Naive thymus-derived CD4-positive, alpha-beta T cell (primary cell): ENCODE measurements at places on chromosomes 16 and 17.
A peak's percentile ranks its signal among the peaks of the same experiment; 100 is the strongest.

GRCh38 chr17:9052921-9053320 lies 31.6 kb downstream of the NTN1 start:
- no peak for DNase-seq

DNA sequence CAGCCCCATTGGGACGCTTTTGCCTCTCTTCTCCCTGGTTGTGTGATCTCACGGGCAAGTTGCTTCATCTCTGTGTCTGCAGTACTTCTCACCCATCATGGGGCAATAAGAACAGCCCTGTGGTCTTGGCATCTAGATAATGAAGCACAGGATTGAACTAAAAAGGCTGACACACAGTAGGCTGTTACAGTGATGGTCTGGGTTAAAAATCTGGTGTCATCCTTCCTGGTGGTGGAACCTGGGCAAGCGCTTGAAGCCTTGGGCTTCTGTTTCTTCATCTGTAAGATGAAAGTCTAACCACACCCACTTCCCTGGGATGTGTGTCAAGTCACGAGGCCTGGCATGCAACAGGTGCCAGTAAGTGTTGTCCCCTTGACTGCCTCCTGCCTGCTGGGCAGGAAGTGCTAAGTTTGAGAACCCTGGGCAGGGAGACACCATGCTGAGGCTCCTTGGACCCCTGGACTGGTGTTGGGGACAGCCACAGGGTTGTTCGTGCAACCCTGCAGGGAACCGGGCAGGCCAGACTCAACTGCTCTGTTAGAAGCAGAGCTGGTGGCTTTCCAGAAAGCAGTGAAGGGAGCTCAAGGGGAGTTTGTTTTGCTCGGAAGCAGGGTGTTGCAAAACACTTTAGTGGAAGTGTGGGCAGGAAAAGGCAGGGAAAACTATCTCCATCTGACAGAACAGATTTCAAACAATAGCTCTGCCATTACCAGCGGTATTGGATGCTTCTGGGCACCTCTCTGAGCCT lies 5.9 kb upstream of the MAP2K3 start:
- DNase-seq: peak; percentile 64

GRCh38 chr16:54275956-54276355 lies 10.6 kb downstream of the IRX3 start:
- DNase-seq: no peak

DNA sequence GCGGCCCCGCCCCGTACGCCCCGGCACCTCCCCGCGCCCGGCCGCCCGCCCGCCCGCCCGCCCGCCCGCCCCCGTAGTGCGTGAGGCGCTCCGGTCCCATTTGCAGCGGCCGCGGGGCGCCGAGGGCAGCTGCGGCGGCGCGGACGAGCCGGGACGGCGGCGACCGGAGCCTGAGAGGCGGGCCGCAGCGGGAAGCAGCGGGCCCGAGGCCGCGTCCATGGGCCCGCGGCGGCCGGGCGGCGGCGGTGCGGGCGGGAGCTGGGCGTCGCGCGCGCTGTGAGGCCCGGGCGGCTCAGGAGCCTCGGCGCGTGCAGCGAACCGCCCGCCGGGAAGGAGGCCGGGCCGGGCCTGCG lies at the start of gene MPRIP:
TSS of gene MPRIP (plus strand) at position 74 of the 353 bp plus-strand sequence. CDS start 392 bp downstream, outside the sequence.
- DNase-seq: no peak

DNA sequence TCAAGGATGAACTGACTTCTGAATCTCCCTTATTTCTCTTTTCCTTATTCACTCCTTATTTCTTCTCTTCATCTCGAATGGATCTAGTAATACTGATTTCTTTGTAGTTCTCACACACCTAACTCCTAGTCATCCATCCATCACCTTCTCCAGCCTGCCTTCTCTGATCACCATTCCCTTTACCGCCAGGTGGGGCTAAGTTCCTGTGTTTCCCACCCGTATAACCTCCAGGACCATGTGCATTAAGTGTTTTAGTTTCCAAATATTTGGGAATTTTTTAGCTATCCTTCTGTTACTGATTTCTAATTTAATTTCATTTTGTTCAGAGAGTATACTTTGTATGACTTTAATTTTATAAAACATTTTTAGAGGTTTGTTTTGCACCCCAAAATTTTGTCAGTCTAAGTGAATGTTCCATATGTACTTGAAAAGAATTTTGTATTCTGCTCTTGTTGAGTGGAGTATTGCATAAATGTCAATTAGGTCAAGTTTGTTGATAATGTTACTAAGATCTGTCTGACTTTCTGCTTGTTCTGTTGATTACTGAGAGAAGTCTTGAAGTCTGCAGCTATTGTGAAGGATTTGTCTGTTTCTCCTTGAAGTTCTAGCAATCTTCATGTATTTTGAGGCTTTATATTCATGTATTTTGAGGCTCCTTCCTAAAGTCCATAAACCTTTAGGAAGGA lies 8.8 kb downstream of the BPTF start:
- DNase-seq: no peak

- DNase-seq: no peak
These were observed 515 bp downstream of the SUMO2 start for GRCh38 chr17:75182319-75182568.

DNA sequence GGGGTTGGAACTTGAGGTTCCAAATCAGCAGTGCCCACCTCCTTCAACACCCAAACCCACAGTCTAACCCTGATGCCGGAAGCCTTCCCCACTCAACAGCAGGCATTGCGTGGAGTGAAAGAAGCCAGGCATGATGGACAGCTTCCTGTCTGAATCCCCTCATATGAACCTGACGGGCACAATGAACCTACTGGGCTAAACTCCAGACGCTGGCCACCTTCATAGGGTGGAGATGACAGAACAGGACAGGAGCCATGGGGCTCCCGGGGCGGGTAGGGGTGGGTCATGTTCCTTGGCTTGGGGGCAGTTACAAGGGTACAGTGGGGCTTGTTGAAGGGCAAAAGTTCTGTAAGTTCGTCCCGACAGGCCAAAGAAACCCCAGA lies 460 bp upstream of the HSBP1 start:
- no peak for DNase-seq

- DNase-seq: no peak
These were observed 479.1 kb downstream of the SLC39A11 start for GRCh38 chr17:72613396-72613795.

- no peak for DNase-seq
These were observed 1.6 kb upstream of the DOC2B start for GRCh38 chr17:183021-183420.

GRCh38 chr16:58125781-58126335 lies 3.3 kb downstream of the CFAP20 start:
- no peak for DNase-seq

DNA sequence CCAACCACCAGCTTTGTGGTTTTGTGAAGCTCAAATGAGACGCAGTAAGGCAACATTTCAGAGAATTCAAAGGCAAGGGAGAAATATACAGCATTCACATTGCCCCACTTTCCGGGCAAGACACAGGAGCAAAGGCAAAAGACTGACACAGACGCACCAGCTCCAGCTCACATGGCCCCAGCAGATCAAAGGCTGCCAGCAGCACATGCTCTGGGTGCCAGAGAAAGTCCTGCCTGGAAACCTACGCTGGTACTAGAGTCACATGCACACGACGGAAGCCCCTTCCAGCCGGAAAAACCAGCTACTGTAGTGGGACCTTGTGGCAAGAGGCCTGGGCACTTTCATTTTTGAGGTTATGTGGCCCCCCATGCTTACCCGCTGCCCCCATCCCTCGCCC lies 50.1 kb downstream of the GTF3C1 start:
- no peak for DNase-seq

- DNase-seq: no peak
These were observed 126.6 kb downstream of the OR1D5 start for GRCh38 chr17:2936771-2937321.

DNA sequence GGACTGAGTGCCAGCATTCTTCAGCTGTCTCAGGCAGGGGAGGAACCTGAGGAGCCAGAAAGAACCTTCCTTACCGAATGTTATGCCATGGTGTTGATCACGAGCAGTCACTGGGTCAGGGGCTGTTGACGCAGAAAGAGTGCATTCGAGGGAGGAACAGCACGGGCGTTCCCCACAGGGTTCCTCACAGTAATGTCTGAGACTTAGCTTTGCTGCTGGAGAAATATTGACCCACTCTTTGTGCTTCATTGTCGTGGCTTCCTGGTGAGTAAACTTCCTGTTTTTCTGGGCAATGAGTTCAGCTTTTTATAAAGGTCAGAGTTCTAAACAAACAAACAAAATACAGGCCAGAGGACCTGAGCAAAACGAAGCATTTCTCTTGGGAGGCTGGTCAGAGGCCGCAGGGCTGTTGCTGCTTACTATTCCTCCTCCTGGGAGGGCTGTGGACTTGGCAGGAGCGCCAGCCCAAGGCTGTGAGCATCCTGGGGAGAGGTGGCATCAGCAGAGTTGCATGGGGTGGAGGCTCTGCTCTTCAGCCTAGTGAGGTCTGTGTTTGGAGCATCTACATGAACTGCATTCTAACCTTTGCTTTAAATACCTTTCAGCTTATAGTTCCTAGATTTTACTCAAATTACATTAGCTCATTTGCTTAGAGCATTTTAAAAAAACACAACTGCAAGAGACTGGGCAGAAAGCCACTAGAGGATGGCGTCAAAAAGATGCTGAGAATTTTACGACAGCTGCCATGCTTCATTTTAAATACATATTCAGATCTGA lies 143.1 kb upstream of the CACNG5 start:
- DNase-seq: no peak

- no peak for DNase-seq
These were observed 223.1 kb downstream of the ZNF423 start for GRCh38 chr16:49632795-49633184.

DNA sequence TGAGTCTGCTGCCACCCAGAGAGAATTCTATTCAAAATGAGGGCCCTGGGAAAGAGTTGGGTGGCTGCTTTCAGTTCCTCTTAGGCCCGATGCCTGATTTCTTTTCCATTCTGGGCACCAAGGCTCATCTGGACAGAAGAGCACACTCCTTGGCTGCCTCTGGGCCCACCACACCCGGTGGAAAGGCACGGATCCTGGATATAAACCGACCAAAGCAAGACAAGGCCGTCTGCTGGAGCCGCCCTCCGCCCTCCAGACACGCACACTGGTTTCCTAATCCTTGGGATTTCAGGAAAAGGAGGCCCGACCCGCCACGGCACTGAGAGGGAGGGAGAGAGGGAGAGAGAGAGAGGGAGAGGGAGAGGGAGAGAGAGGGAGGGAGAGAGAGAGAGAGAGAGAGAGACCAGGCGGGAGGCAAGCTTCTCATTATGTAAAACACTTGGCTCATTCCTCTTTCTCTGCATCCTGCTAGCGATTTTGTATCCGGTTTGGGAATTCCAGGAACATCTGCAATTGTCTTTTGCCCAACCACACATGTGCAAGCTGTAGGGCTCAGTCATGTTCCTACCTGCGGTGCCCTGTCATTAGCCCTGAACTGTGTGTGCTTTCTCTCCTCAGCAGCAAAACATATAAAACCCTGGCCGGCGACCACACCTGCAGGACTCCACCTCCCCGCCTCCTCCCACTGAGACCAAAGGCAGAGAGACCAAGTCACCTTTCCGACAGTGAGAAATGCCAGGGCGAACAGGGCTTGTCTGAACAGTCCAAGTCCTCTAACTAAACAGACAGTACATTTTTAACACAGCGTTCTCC lies 347.2 kb downstream of the SOX9 start:
- DNase-seq: no peak

DNA sequence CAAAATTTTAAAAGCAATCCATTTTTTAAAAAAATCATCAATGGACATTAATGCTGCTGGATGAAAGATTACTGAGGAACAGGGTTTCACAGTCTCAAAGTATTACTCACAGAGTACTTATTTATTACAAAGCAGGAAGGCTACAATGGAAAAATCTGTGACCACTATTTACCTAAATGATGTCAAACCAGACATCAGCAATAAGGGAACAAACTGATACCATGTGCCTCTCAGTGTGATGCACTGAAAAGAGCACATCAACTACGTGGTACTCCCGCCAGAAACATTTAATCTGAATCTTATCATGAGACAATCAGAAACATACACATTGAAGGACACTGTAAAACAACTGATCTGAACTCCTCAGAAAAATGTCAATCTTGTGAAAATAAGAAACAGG lies 124.2 kb downstream of the PARN start:
- no peak for DNase-seq

DNA sequence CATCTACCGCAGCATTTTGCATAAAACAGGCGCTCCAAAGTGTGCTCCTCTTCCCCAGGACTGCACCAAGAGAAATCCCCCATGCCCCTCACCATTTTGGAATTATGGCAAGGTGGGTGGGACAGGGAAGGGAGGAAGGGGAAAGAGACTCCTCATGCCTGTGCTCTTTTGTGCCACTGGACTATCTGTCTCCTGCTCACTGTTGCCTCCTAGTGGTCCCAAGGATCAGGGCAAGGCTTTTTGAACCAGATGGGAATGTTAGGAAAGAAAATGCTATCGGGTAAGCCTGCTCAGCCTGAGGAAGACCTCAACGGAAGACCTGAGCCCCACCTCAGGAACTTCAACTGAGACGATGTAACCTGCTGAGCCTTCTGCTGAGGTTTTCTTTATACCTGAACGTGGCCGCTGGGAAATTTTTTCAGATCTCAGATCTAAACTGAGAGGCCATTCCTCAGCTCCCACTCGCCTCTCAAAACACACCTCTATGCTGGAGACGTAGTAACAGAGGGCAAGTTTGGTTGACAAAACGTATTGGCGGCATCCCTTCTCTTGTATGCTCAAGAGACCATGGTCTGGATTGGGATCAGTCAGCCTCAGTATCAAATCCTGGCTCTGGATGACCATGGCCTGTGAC lies 58.3 kb downstream of the SPACA3 start:
- no peak for DNase-seq

DNA sequence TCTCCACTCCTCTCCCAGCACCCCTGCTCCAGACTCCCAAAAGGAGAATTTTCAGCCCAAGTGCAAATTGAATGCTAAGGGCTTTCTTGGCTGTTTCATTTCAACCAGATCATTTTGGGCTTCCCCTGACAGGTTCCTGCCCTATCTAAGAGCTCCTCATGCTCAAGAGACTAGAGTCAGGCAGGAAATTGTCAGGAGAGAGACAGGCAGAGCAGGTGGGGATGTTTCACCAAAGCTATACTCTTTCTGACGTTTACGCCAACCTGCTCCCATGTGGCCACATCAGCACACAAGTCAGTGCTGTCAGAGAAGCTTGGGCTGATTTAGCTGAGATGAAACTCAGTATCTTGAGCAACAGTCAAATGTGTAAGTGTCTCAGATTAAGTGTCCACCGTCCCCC lies 31.4 kb downstream of the HIC1 start:
- no peak for DNase-seq

DNA sequence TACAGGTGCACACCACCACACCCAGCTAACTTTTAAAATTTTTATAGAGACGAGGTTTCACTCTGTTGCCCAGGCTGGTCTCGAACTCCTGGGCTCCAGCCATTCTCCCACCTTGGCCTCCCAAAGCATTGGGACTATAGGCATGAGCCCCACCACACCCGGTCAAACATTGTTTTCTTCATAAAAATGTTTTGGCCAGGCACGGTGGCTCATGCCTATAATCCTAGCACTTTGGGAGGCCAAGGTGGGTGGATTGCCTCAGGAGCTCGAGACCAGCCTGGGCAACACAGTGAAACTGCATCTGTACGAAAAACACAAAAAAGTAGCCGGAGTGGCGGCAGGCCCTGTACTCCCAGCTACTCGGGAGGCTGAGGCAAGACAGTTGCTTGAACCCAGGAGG lies 12.1 kb downstream of the TMC6 start:
- DNase-seq: no peak

- DNase-seq: no peak
These were observed 11.0 kb downstream of the KRT33A start for GRCh38 chr17:41339571-41340172.
